NCI-H2171 (cell line): ENCODE measurements at places on chromosomes 11 and 22.

GRCh38 chr11:18564149-18564548, 24.4 kb downstream of the UEVLD start:
- DNase-seq, result no peak

DNA sequence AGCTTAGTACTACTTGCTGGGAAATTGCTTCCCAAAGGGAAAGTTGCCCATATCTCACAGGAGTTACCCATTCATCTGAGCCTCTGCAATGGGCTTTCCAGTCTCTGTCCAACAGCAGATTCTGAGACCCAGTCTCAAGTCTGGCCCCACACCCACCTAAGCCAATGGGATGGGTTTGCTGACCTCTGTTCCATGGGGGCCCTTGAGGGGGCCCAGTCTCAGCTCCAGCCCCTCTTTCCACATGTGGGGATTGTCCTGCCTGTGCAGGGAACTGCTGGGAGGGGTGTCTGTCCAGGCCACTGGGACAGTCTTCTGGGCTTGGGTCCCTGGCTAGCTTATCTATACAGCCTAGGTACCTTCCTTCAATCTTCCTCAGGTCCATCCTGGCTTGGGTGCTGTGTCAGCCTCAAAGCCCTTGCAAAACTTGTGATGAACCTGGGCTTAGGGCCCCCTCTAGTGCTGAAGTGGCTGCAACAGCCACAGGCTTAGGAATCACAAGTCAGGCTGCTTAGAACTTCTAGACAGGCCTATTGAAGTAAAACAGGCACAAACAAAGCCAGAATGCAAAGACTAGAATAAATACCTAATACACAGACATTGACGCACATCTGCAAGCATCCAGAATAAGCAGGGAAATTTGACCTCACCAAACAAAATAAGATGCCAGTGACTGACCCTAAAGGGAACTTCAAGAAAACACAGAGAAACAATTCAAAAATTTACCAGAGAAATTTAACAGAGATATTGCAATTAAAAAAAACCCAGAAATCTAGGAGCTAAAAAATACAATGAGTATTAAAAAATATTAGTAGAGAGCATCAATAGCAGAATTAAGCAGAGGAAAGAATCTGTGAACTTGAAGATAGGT, 11.7 kb upstream of the PATL1 start:
- peak; percentile 29 for DNase-seq

GRCh38 chr11:83367745-83368144, 81.6 kb upstream of the CCDC90B start:
- no peak for DNase-seq

GRCh38 chr11:9901943-9902342, 238.1 kb downstream of the SWAP70 start:
- DNase-seq, result no peak

- DNase-seq, result no peak
These were observed 22.8 kb upstream of the P2RY6 start for GRCh38 chr11:73249304-73249703.

DNA sequence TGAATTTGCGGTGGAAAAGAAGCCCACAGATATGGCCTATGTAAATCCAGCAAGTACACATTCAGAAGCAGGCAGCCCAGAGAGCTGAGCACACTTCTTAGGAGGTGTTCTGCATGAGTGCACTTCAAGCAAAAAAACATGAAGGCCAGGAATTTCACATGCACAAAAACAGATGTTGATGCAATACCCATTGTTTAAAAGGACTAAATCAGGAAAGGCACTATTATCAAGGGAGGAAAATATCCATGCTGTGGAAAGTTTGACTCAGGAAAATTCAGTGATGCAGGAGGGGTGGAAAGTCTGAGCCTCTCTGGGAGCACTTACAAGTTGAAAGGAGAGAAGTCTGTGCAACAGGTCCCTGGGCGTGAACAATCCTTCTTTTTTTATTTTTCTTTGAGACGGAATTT, 15.8 kb upstream of the CARS1 start:
- no peak for DNase-seq

DNA sequence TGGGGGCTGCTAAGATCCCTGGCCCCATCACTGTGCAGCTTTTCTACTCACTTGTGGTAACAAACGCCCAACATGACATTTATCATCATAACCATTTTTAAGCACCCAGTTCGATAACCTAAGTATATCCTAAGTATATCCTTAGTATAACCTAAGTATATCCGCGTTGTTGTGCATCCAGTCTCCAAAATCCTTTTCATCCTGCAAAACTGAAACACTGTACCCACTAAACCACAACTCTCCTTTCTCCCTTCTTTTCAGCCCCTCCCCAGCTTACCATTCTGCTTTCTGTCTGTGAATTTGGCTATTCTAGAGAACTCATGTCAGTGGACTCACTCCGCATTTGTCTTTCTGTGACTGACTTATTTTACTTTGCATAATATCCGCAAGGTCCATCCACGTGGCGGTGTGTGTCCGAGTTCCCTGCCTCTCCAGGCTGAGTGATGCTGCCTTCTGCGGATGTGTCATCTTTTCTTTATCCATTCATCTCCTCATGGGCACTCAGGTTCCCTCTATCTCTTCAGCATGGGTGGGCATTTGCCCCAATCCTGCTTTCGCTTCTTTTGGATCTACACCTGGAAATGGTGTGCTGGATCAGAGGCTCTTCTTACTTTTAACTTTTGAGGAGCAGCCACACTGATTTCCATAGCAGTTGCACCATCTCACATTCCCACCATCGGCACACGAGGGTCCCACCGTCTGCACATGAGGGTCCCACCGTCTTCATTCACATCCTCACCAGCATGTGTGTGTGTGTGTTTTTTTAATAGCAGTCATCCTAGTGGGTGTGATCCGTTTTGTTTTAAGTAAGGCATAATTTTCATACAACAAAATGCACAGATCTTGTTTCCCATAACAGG, 82.4 kb upstream of the CLDN5 start:
- DNase-seq, result no peak

- DNase-seq, result no peak
These were observed 621.2 kb downstream of the KCNA4 start for GRCh38 chr11:29395555-29396072.

- no peak for DNase-seq
These were observed 494.5 kb upstream of the RAG2 start for GRCh38 chr11:37092487-37092886.

GRCh38 chr11:8800520-8801110, 110.4 kb upstream of the AKIP1 start:
- DNase-seq, result no peak

- no peak for DNase-seq
These were observed 190.6 kb downstream of the IGLL1 start for GRCh38 chr22:23389271-23390071.

DNA sequence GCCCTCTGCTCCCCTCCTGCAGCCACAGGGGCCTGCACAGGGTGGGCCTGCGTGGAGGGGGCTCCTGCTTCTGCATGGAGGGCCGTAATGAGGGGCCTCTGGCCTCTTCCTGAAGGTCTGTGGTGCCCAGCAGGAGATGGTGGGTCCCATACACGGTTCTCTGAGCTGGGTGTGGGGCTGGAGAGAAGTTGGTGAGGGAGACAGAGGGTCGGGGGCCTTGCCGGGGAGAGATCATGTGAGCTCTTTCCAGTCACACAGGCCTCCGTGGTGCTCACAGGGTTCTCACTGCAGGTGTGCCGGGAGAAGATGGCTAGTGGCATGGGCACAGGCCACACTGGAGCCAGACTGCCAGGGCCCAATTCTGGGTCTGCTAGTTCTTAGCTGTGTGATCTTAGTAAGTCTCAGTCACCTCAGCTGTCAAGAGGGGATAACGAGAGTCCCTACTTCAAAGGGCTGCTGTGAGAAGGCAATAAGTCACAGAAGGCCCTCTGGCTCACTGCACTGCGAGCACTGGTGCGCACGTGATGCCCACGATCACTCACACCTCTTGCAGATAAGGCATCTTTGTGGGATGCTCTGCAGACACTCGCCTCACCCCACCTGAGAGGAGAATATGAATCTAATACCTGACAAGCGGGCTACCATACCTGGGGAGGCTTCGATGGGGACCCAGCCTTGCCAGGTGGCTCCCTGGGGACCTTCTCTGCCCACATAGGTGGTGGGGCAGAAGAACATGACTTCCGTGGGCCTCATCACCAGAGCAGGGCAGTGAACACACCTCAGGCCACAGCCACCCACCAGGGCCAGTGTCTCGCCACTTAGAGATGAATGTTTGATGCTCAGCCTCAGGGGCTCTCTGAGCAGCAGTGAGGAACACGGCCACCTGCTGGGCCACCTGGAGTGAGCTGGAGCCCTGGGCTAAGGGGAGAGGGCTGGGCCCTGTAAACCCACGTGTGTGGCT, 14.5 kb downstream of the KCNC1 start:
- no peak for DNase-seq

- no peak for DNase-seq
These were observed 238.9 kb downstream of the NTM start for GRCh38 chr11:131609337-131609736.

DNA sequence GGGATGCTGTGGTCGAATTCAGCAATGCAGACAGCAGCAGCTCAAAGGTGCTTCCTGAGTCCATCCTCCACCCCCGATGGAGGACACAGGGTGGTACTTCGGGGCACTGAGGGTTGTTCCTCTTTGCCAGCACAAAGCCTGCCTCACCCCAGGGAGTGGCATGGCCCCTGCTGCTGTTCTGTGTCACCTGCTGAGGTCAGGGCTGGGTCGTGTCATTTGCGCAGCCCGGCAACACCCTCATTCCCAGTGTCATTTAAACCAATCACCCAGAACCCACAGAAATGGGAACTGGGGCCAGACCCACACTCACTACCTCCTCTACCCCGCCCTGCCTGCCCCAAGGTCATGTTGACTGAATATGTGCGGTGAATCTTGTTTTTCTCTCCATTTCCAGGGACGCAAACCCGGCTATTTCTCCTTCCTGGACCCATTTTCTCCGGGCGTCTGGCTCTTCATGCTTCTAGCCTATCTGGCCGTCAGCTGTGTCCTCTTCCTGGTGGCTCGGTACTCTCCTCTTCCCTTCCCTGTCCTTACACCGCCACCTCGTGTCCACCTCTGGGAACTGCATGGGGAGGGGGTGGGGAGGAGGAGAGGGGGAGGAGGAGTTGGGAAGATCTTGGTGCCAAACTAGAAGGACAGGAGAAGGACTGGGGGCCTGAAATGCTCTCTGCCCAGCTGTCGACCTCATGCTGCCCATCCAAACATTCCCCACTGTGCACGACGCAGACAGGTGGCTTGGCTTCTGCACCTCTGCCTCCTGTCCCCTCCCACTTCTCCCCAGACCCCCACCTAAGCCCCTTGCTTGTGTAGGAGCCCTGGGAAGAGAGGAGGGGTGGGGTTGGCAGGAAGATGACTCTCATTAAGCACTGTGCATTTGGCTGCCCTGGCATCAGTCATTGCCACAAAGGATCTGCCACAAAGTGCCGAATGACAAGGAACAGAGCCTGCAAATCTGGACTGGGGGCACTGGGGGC, 71.2 kb upstream of the TBCEL start:
- DNase-seq, result peak; percentile 34

DNA sequence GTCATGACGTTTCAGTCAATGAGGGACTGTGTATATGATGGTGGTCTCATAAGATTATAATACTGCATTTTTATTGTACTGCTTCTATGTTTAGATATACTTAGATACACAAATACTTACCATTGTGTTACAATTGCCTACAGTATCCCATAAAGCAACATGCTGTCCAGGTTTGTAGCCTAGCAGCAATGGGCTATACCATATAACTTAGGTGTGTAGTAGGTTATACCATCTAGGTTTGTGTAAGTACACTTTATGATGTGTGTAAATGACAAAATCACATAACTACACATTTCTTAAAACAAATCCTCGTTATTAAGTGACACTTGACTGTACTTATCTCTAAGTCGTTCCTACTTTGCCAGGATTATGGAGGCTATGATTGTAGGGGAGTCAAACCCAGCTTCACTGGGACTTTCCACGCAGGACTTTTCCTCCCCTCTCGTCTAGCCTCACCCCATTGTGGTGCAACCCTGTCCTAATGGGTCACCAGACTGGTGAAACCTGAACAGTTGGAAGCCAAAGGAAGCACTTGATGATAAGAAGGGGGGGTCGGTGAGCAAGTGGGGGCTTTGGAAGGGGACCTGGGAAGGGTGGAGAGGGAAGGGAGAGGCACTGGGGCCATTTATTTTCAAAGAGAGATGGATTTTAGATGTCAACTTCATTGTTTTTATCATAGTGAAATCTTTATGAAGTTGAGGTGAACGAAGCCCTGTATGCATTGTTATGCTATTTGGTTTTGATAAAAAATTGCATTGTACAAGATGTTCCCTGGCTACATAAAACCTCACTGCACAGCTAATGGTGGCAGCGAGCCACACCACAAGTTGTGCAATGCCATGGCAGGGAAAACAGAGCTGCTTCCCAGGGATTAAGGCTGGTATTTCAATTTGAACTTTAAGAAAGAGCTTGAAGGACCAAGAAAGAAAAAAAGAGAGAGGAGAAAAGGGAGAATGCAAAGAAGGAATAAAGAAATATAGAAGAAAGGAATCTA, 129.1 kb downstream of the EHF start:
- DNase-seq, result no peak

DNA sequence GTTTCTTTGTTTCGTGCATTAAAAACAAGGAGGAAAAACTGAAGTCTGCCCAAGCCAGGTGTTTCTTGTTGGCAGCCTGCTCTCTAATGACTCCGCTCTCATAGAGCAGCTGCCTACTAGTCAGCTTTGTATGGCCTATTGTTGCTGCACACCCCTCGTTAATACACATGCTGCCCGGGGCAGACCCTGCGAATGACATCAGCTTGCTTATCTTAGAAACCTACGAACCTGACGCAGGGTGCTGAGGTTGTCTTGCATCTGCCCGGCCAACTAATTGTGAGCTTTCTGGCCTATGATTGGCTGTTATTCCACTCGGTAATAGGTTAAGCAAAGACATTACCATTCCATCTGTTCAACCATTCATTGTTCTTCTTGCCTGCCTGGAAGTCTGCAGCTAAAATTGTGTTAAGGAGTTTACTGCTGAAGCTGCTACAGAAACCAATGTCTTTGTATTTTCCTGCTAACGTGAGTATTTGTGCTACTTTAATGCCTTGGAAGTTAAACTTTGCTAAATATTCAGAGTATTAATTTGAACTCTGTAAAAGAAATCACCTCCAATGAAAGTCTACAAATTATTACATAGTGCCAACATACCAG, 37.5 kb downstream of the ZC3H12C start:
- peak; percentile 96 for DNase-seq

DNA sequence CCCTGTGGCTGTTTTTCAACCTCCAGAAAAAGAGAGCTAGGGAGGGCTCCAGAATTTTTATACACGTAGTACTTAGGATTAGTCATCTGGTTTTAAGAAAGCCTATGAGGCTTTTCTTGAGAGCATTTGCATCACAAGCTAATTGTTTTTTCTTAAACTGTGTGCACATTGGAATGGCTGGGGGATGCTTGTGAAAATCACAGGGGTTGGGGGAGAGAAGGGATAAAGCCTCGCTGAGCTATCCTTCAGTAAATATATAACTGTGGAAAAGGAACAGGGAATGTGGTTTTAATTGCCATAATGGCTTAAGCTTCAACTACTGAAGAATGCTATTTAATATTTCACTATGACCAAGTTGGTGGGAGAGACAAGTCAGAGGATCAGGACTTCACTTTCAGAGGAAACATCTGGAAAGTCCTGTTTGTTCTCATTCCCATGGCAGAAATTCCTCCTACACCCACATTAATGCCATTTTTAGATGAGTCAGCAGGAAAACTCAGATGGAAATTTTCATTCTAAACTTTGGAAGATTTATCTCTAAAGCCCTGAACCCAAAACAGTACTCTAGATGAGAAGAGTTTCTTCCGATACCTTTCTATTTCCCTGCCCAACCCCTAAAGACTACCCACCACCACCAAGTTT, 591.3 kb downstream of the LRRC4C start:
- no peak for DNase-seq

- DNase-seq, result no peak
These were observed 37.2 kb downstream of the PPP6R3 start for GRCh38 chr11:68497761-68498160.
